ENCODE measurements at places on chromosomes 13 and 19. TPM values are rescaled to one million over a fixed set of nuclear protein-coding genes. Genes with fewer than 3 reads are reported as not detected.

FCER2 gene
- 0.87 TPM for total RNA-seq

CFD gene
- 185 TPM for total RNA-seq

ATP1A3 gene
- 30.3 TPM for total RNA-seq

ZNF470 gene
- 11.0 TPM for total RNA-seq

DNAJC15 gene
- total RNA-seq, result 11.8 TPM

NKPD1 gene
- total RNA-seq, result 4.2 TPM

Data from testis (tissue), 5 donors.